ENCODE measurements at places on chromosomes 1 and 21.

DNA sequence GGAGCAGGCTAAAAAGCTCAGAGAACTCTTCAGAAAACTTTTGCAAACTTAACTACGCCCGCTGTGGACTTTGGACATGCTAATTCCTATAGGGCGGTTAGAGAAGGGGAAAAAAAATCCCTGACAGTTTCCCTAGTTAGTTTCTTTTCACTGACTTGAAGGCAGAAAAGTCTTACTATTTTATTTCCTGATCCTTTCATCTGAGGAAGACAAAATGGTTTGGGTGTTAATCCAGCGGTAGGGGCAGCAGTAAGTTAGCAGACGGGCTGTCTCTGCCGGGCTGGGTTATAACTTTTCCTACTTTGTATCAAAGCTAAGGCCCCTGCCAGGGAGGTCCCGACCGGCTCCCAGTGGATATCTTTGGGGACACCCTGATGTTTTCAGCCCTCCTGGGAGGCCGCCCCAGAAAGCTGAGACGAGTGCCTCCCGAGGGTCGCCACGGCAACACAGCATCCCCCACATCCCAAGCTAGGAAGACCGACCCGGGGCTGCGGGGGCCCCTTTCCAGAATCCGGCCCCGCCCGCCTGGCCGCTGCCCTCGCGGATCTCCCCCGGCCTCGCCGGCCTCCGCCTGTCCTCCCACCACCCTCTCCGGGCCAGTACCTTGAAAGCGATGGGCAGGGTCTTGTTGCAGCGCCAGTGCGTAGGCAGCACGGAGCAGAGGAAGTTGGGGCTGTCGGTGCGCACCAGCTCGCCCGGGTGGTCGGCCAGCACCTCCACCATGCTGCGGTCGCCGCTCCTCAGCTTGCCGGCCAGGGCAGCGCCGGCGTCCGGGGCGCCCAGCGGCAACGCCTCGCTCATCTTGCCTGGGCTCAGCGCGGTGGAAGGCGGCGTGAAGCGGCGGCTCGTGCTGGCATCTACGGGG, 162.6 kb downstream of the RUNX1 start:
- no peak for DNase-seq

- DNase-seq = no peak
Observed at GRCh38 chr1:181079382-181079781, 9.1 kb upstream of the IER5 start.

- no peak for DNase-seq
Observed at GRCh38 chr1:36542962-36543515, 60.3 kb upstream of the CSF3R start.

DNA sequence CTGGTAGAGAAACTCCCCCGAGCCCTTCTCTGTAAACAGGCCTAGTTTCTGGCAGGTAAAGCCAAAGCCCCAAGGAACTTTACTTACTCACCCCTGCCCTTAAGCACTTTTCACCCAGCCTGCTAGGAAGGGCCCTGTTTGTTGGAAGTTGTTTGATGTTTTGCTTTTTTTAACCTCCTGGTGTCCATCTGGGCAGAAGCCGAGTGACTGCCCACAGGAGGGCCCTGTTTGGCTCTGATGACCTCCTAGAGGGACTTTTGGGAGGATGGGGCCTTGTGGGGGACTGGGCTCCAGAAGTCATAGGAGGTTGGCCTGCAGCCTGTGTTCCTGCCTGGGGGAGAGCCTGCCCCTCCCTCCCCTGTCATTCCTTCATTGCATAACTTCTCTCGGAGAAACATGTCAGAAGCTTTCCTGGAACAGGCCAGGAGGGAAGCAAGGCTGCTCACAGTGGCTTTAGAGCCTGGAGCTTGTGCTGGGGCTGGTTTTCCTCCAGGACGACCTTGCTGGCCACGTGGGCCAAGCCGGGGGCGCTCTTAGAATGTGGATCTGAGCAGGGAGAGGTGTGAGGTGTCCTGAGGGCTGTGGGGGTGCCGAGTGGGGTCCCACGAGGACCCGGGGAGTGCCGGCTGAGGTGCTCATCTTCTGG, 33.9 kb downstream of the COQ8A start:
- DNase-seq = peak; percentile 64

GRCh38 chr1:84434081-84434769, 35.9 kb downstream of the DNASE2B start:
- no peak for DNase-seq

GRCh38 chr1:221991221-221991620, 249.3 kb upstream of the DUSP10 start:
- DNase-seq = peak; percentile 82

GRCh38 chr1:143497374-143497747, 474.4 kb downstream of the FAM72C start:
- no peak for DNase-seq

- no peak for DNase-seq
Observed at GRCh38 chr1:204994086-204994862, 48.7 kb upstream of the CNTN2 start.

DNA sequence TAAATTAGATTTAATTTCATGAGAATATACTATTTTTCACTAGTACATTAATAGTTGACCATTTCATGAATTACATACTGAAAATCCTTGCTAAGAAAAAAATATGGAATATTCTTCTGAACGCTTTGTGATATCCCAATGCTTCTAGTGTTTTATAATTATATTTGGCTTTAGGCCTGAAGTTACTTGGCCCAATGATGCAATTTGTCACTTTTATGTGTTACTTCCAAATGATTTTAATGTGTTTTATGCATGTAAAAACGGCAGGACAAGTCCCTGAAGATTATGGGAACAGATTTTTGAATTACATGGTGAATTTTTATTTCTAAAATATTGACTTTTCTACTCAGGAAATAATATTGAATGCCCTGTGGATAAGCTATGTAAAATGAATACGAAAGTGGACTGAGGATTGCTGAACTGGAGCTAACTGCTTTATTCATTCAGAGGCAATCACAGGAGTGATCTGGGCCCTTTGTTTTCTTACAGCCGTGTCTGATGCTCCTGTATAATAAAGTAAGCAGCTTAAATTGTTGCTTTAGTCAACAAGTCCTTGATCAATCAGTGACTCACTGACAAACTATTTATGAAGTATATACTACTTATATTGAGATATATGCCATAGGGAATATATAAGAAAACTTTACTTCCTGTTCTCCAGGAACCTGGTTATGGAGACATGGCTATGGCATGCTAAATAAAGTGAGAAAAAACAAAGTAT, 543.0 kb upstream of the RGS18 start:
- DNase-seq = no peak

DNA sequence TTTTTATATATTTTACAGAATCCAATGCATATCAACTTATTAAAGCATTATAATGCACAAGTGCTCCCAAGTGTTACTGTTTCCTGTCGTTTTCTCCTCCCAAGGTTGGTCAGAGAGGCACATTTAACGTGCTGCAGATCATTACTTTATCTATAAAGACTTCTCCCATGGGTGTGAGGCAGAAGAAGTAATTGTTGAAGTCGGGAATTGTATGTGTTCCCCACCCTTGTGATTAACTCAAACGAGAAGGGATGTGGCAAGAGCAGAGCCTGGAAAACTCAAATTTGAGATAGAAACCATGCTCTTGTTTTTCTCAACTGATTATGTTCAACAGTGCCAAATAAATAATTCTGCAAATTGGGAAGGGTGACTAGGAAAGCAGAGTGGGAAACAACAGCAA, 412.5 kb upstream of the ADAMTS5 start:
- DNase-seq = no peak

DNA sequence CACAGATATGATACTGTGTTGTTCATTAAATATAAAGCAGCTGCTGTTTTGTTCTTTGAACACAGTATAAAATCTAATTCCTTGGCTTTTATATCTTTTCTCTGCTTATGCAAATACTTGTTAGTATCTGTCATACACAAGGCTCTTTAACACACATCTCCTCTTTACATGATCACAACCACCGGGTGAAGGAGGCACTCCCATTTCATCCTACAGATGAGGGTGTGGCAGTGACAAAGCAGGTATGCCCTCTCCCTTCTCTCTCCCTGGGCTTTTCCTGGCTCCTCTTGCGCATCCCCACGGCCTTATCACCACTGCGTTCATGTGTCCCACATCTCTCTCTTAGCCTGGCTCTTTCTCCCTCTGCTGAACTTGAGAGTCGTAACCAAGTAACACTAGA, 38.2 kb downstream of the JUN start:
- no peak for DNase-seq

DNA sequence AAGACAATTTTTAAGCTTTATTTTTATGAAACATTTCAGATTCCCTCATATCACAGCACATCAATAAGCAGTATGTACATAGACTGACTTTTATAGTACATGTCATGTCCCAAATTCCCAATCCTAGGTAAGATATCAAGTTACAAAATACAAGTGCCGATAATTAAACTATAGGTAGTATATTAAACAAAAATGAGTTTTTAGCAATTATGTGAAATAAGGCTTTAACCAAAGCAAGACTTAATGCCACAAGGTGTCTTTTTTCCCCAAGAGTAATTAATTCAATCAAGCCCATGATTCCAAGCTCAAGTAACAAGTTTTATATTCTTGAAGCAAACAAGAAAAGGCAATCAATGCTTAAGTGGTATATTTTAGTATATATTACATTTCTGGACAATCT, 4.9 kb downstream of the EXOC8 start:
- DNase-seq = no peak

DNA sequence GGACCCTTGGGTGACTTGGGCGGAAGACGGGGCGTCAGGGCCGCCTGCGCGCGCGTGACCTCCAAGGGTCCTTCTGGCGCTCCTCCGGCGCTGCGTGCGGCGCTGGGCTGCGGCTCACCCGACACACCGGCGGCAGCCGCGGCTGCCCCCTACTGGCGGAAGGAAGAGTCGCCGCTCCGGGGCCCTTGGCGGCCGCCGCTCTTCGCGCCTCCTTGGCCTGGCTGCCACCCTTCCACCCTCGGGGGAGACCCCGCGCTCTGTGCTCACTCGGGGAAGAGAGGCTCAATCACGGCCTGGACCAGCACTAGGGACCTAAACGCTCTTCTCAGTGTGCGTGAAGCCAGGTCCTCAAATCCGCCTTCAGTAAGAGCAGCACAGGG, 89.7 kb downstream of the DMRTA2 start:
- peak; percentile 24 for DNase-seq

DNA sequence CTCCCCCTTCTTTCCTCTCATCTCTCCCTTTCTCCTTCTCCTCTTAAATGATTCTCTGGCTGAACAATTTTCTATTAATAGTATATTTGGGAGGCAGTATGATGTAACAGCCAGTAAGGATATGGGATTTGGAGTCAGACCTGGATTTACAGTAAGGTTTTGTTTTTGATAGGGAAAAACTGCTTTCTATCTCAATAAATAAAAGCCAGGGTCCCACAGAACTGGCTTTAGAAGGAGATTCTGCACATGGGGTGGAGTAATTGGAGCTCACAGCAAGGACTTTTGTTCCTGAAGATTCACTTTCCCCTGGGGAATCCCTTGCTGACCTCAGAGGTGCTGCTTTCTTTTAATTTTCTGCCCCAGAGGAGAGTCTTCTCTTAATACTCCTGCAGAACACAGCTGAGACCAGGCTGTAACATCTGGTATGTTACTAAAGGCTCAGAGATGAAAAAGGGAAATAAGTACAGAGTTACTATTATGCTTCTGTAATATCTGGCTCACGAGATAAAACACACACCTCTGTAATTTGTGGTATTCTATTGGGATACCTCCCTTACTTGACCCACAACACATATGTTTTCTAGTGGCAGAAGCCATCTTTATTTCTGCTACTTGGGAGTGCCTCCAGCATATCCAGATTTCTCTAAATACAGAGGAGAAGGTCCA, 13.4 kb downstream of the EPB41 start:
- DNase-seq = no peak

GRCh38 chr1:55195521-55196233, 19.5 kb downstream of the USP24 start:
- DNase-seq = peak; percentile 70

GRCh38 chr1:8189931-8190483, 127.9 kb upstream of the SLC45A1 start:
- peak; percentile 63 for DNase-seq

- DNase-seq = peak; percentile 56
Observed at GRCh38 chr1:109425391-109426280, 612 bp downstream of the PSMA5 start.

GRCh38 chr1:10646347-10646861, 150.0 kb downstream of the CASZ1 start:
- peak; percentile 79 for DNase-seq

GRCh38 chr1:184824691-184825323, 70.1 kb upstream of the EDEM3 start:
- DNase-seq = no peak

DNA sequence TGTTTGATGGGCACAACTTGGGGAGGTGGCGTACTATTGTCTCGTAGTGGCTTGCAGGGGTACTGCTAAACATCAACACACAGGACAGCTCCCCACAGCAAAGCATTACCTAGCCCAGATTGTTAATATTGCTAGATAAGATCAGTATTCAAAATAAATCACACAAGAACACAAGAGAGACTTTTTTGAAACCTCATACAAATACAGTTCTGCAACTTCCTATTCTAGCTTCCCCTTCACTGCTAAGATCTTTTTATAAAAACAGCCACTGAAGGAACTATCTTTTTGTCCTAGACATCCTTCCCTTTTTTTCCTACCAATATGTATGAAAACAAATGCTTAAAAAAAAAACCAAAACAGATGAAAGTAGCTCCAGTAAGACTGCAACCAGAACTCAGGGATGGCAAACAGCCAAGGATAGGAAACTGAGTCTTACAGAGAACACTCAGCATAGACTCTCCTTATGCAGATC, 137.8 kb upstream of the KRTAP19-8 start:
- no peak for DNase-seq

DNA sequence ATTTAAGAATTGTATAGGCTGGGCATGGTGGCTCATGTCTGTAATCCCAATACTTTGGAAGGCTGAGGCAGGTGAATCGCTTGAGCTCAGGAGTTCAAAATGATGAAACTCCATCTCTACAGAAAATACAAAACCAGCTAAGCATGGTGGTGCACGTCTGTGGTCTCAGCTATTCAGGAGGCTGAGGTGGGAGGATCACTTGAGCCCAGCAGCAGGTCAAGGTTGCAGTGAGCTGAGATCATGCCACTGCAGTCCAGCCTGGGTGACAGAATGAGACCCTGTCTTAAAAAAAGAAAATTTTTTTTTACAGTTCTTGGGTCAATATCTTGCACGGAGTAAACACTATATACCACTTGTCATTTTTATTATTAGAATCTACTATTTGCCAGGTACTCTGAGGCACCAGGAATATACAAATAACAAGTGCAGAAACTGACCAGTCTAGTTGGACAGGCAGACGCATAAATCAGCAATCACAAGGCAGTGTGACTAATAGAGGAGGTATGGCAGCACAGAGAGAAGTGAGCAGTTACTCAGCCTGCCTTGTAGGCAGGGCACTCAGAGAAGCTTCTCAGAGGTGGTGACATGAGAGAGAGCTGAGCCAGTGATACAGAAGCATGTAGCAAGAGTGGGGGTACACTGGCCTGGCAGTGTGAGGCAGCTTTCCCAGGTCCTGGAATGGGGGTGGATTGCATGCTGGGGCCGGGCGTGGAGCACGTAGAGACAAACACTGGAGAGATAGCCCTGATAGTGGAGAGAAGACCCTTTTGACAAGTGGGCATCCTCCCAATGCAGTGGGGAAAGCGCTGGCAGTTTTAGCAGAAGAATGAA, 8.0 kb downstream of the PHLDA3 start:
- peak; percentile 99 for DNase-seq

GRCh38 chr1:183887826-183888819, 83.2 kb downstream of the RGL1 start:
- DNase-seq = no peak

- DNase-seq = no peak
Observed at GRCh38 chr1:243507672-243508302, 251.9 kb downstream of the SDCCAG8 start.

All from iris pigment epithelial cell (primary cell).